ENCODE measurements at places on chromosomes 6 and 20.

DNA sequence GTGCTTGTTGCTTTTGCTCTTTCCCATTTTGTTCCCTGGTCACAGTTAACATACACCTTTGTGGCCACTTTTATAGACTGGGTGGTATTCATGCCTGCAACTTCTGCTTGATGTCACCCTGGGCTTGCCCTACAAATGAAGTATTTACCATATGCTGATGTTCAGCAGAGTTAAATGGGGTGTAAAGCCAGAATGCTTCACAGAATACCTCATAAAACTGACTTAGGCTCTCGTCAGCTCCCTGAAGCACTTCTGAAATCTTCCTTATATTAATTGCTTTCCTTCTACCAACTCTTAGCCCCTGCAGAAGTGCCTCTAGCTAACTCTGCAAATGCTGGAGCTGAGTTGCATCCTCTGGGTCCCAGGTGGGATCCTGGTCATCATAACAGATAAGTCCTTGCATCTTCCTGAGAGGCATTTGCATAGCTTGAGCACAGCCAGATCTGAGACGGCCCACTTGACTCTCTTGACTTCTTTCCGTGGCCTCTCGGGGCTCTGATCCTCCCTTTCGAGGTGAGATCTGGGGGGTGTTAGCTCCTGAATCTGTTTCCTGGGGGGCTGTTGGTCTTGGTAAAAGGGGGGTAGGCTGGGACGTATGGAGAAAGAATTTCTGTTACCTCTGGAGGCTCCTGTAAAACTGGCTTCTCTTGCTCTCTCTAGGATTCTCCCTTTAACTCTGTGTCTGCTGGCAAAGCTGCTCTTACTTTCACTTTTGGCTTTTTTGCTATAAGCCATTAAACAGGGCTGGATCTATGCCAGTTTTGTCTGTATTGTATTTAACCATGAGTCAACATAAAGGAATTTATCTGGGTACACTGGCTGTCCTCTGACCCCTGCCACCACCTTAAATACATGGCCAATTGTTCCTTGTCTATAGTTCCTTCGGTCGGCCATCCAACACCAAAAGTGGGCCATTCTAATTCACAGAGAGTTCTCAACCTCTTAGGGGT is 223.0 kb upstream of the SYNCRIP start:
- no peak for DNase-seq

DNA sequence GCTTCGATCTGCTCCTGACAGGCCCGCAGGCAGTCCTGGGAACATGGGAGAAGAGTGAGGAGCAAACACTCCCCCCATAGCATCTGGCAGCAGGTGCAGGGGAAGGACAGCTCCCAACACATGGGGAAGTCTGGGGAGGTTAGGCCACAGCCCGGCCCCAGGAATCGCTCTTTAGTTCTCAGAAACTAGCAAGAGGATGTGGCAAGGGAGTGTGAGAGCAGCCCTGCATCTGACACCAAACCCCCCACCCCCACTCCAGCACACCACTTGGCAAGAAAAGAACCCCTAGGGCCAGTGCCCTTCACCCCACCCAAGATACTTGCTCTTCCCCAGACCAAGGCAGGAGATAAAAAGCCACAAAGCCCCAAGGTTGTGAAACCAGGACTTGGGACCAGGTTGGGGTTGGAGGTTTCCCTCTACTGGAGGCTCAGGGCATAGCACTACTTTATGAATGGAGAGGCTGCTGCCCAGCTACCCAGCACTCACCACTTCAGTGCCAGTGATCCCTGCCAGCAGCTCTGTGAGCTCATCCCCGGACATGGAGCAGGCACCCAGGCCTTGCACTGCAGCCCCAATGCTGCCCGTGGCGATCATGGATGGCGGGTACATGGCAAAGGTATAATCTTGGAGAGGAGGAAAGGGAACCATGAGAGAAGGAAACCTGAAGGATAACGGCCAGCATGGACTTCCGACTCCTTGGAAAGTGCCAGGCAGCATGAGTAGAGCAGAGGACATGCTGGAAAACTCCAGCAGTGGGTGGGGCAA is 5.4 kb downstream of the CCND3 start:
- peak; percentile 31 for DNase-seq

DNA sequence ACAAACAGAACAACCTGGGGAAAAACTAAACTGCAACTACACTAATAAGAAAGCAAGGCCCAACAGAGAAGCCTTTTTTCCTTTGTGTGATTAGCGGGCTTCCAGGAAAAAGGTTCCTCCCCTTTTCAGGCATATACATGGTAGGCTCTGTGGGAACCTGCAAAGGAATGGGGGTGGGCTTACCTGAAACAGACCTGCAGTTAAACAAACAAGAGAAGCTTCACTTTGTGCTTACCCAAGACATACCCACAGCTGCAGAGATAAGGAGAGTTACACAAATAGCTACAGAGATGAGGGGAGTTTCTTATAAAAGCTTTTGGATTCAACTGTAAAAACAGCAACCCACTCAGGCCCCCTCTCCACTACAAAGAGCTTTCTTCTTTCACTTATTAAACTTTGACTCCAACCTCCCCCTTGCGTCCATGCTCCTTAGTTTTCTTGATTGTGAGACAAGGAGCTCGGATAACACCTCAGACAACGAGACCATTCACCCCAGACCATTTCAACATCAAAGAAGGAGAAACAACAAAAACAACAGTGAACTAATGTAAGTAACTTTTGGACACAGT is 30.9 kb downstream of the RNF146 start:
- DNase-seq, result no peak

- DNase-seq, result no peak
Measured at GRCh38 chr6:166084951-166085350, 82.7 kb downstream of the TBXT start.

DNA sequence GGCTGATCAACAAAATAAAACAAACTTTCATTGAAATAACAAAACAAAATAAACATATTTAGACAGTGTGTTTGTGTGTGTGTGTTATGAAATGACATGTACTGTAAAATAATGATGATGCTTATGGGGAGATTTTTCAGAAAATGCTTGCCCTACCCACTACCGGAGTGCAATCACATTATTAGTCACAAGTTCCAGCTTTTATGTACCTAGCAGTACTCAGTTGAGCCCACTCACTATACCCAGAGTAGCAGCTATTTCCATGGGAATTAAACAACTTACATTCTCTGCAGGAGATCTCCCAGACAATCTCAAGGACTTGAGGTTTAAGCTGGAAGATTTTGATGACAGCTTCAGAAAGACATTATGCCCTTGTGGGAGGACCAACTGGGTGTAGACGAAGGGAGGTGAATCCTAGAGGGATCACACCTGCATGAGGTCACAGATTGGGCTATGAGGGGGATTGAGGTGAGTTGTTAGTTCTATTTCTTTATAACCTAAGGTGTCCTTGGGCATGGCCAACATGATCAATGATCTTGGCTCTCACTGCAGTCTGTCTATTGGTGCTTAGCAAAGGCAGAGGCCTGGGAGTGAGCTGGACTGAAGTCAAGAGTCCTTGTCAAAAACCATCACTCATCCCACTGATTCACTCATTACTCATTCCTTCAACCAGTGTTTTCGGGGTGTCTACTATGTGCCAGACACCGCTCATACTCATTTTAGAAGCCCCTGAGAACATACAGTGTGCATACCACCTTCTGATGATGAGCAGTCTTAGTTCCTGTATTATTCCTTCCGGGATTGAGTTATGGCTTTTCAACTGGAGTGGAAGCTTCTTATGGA is 6.7 kb upstream of the CLIC5 start:
- DNase-seq, result no peak

- peak; percentile 13 for DNase-seq
Measured at GRCh38 chr6:53651764-53652401, 13.7 kb downstream of the KLHL31 start.

DNA sequence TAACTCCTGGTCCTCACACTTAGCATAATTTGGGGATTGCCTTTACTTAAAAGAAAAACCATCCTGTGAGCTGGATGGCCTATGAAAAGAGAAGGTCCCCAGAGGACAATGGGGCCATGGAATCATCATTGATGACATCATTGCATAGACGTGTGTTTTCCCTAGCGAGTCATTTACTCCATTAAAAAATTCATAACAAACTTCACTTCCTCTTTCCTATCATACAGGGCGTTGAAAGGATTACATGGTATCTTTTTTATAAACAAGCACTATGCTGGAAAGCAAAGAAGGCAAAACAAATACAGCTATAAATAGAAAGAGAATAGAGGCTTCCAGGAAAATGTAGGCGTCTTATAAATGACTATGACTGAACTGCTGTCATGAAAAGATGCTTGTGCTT is 11.3 kb upstream of the COL12A1 start:
- DNase-seq, result no peak

DNA sequence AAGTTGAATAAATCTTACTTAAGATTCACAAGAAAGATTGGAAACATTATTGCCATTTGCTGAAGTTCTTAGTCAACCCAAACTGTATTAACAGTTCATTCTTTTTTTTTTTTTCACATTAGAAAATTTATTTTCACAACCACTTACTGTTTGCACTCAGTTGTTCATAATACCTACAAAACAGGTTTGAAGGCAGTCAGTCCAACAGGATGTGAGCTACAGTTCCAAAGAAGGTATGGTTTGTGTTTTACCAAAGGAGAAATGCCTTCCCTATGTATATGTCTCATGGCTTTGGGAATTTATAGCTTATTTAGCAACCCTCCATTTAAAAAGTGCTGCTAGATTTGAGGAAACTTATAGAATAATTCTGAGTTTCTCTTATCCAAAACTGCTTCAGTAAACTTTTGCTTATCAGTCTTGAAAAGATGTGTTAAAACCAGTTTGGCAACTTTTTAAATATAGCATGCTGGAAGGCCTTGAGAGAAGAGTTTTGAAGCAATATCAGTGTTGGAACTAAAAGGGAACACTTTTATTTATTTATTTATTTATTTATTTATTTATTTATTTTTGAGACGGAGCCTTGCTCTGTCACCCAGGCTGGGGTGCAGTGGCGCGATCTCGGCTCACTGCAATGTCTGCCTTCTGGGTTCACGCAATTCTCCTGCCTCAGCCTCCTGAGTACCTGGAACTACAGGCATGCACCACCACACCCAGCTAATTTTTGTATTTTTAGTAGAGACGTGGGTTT is 46.8 kb upstream of the RREB1 start:
- no peak for DNase-seq

DNA sequence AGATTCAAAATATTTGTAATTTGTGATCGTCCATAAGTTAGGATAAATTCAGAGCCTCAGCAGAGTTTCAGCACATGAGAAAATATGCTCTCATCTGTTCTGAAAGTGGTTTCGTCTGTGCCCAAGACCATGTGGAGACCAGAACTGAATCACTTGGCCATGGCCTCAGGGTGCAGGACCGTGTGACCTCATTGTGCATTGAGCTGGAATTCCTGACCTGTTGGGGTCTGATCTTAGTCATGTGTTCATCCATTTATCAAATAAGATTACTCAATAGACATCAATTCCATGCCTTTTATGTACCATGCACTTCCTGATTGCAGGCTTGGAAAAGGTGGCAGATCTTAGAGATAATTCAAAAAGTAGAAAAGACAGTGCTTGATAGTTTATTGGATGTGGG is 680.5 kb downstream of the QKI start:
- DNase-seq, result no peak

GRCh38 chr6:153117986-153118879 is 12.8 kb downstream of the RGS17 start:
- DNase-seq, result no peak

GRCh38 chr20:17661121-17661744 is 20.8 kb downstream of the RRBP1 start:
- DNase-seq, result no peak

DNA sequence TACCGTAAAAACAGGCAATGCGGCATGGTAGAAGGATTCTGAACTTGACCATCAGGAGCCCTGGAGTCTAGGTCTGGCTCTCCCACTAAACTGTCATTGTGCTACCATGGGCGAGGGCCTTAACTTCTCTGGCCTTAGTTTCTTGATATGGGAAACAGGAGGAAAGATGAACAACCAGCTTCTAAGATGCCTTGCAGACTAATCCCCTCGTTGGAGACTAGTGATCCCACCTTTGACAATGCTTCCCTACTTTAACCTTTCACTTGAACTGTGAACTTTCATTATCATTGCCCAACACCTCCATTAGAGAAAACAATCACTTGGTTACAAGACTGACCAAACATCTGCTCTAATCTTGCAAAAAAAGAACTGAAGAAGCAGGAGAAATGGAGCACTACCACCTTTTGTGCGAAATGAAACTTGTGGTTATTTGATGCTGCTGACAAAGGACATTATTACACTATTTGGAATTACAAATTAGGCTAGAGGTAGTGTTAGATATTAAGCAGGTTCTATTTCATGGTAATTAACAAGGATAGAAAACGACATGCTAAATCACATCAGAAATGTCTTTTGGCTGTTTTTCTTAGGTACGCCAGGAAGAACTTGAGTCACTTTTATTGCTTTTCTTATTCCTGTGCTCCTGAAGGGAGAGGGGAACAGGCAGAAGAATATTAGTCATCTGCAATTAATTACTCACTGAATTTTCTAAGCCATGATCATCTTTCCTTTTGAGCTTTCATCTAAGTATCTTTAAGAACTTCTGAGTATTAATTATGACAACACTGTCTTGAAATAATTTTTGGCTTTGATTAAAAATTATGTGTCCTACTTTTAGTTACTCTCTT is 39.1 kb upstream of the ARHGAP18 start:
- DNase-seq, result no peak

GRCh38 chr6:44237813-44238433 is 9.0 kb upstream of the HSP90AB1 start:
- peak; percentile 84 for DNase-seq

- DNase-seq, result no peak
Measured at GRCh38 chr20:17735959-17736621, 36.3 kb downstream of the BANF2 start.

GRCh38 chr6:110778333-110778732 is 36.9 kb downstream of the CDK19 start:
- no peak for DNase-seq

GRCh38 chr6:55825402-55826051 is 49.9 kb downstream of the BMP5 start:
- no peak for DNase-seq

GRCh38 chr6:151690303-151690702 is 117.2 kb upstream of the ESR1 start:
- no peak for DNase-seq

- no peak for DNase-seq
Measured at GRCh38 chr20:44370639-44371218, 15.2 kb downstream of the HNF4A start.

DNA sequence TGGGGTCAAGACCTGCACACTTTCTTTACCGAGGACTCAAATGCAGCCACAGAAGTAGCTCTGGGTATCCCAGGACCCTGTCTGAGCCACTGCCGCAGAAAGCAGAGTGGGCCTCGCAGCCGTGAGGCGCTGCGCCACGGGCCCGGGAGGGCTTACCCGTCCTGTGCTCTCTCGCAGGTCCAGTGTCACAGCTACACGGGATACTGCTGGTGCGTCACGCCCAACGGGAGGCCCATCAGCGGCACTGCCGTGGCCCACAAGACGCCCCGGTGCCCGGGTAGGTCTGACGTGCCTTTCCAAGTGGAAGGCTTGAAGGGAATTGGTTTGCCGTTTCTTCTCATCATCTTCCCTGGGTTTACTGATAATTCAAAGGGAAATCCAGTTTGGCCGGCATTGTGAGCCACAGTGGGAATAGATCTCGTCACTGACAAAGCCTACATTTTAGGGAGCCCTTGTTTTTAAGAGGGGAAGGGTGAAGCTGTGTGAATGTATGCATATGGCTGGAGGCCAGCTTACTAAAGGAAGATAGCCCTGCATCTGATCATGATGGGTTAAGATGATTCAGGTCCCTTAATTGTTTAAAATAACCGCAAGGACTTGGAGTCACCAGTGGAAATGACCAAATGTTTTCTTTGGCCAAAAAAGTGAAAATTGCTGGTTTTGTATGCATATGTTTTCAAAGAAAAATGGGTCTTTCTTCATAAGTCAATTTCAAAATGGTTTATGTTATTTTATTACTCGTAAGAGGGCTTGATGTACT is 86.6 kb downstream of the SMOC2 start:
- DNase-seq, result no peak

GRCh38 chr6:98831057-98831958 is 3.1 kb upstream of the POU3F2 start:
- no peak for DNase-seq

Data from thoracic aorta (tissue), 2 donors.